Epithelial cell of proximal tubule (primary cell): ENCODE measurements at places on chromosomes 1 and 21. TPM values are rescaled to one million over a fixed set of nuclear protein-coding genes. Genes with fewer than 3 reads are reported as not detected.

Gene NUF2
- 39.3 and 43.6 TPM in 2 replicates for total RNA-seq

Gene AGRN
- 261 and 462 TPM in 2 replicates for total RNA-seq

Gene CELA3B
- total RNA-seq: not detected in 2 replicates

Gene TCHHL1
- not detected in 2 replicates for total RNA-seq

Gene ICOSLG
- 0.29 and 2.7 TPM in 2 replicates for total RNA-seq

Gene HTR6
- not detected in 2 replicates for total RNA-seq

Gene STX12
- 21.7 and 31.5 TPM in 2 replicates for total RNA-seq

Gene PADI3
- 0.07 TPM in 1 of 2 replicates, not detected in the other for total RNA-seq

Gene PTPN22
- total RNA-seq: 0.07 TPM in 1 of 2 replicates, not detected in the other

Gene CAPZA1
- 215 and 311 TPM in 2 replicates for total RNA-seq

Gene SPATA17
- 0.22 and 0.58 TPM in 2 replicates for total RNA-seq

Gene KCNN3
- total RNA-seq: under 0.01 TPM in 1 of 2 replicates, not detected in the other

Gene PRSS38
- total RNA-seq: not detected in 2 replicates

Gene KCNK1
- 6.1 and 9.8 TPM in 2 replicates for total RNA-seq

Gene DRAXIN
- total RNA-seq: under 0.01 and 0.12 TPM in 2 replicates

Gene DCST1
- not detected in 2 replicates for total RNA-seq

Gene AGMAT
- total RNA-seq: 3.2 and 3.8 TPM in 2 replicates

Gene NECTIN4
- total RNA-seq: 3.0 and 6.1 TPM in 2 replicates

Gene RNU1-1
- under 0.01 TPM in 2 replicates for total RNA-seq

Gene CDA
- total RNA-seq: 6.0 and 10.1 TPM in 2 replicates

Gene HLX
- 0.63 and 0.87 TPM in 2 replicates for total RNA-seq

Gene REN
- 0.12 TPM in 1 of 2 replicates, not detected in the other for total RNA-seq

Gene F13B
- total RNA-seq: not detected in 2 replicates

Gene RHCE
- 0.22 TPM in 1 of 2 replicates, not detected in the other for total RNA-seq

Gene NES
- 11.6 and 70.2 TPM in 2 replicates for total RNA-seq

Gene RBM34
- 66.6 and 87.2 TPM in 2 replicates for total RNA-seq

Gene TMEM240
- 1.6 and 1.7 TPM in 2 replicates for total RNA-seq

Gene AK5
- 9.3 and 25.0 TPM in 2 replicates for total RNA-seq

Gene NHLH2
- 0.06 TPM in 1 of 2 replicates, not detected in the other for total RNA-seq

Gene KTI12
- total RNA-seq: 10.4 and 14.4 TPM in 2 replicates

Gene CCDC190
- total RNA-seq: not detected in 2 replicates

Gene APOBEC4
- not detected in 2 replicates for total RNA-seq
